ENCODE measurements at places on chromosomes 2 and 18.

DNA sequence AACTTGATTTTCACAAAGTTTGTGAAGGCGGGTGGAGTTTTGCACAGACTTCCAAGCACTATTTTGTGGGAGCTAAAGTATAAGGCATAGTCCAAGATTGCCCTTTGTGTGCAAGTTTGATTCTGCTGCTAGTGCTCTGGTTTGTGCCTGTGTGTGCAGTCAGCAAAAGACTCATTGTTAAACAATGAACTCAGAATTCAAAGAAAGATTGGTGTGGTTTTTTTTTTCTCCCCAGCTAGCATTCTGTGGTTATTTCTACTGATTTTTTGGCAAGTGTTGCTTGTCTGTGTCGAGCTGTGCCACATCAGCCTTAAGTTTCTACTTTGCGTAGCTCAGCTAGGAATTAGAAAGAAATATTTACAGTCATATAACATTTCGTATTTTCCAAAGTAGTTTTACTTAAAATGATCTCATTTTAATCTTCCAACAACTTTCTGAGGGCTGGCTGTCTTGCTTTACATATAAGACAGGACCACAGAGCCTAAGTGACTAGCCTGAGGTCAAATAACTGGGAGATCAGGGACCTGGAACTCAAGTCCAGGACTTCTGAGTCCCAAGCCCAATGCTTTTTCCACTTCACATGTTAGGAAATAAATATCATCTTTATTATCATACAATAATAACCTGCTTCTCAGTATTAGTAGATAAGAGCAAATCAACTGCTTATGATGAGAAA lies 69.8 kb downstream of the BABAM2 start:
- no peak for DNase-seq

- no peak for DNase-seq
Measured at GRCh38 chr2:21363364-21363763, 239.6 kb downstream of the TDRD15 start.

DNA sequence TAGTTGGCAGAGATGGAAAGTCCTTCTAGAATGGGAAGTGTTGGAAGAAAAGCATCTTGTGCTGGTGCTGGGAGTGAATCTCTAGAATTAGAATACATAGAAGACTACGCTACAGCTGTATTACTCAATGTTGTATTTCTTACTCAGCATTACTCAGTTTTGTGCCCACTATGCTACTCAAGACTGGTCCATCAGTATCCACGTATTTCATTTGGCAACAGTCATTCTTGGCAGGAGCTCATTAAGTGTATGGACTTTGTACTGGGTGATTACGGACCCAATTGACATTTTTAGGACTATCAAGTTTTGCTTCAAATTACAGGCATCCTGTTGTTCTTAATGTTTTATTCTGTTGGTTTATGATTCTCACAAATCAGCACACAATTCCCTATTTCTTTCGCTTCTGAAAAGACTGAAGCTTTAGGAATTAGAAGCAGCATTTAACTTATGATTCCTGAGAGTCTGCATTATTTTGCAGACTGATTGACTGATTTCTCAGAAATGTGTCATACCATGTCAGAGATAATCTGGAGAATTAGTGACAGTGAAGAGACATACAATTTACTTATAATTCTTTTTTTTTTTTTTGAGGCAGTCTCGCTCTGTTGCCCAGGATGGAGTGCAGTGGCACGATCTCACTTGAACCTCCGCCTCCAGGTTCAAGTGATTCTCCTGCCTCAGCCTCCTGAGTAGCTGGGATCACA lies 136.9 kb downstream of the MYO3B start:
- no peak for DNase-seq

DNA sequence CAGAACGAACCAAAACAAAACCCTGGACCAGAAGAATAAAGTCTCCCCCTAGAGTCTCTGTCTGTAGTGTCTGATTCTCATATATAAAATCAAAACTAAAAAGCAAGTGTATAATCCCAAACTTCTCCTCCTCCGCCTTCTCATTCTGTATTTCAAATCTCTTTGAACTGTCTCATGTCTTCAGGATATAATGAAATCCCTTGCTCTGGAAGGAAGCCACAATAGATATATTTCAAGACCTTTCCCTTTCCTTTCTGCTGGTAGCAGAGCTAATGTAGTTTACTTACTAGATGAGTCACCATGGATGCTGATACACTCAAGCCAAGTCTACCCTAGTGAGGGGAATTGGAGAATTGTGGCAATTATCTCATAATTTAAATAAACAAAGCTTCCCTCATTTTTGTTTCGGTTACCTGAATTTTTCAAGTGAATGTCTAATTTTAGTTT lies 33.5 kb upstream of the CCDC93 start:
- DNase-seq = no peak

DNA sequence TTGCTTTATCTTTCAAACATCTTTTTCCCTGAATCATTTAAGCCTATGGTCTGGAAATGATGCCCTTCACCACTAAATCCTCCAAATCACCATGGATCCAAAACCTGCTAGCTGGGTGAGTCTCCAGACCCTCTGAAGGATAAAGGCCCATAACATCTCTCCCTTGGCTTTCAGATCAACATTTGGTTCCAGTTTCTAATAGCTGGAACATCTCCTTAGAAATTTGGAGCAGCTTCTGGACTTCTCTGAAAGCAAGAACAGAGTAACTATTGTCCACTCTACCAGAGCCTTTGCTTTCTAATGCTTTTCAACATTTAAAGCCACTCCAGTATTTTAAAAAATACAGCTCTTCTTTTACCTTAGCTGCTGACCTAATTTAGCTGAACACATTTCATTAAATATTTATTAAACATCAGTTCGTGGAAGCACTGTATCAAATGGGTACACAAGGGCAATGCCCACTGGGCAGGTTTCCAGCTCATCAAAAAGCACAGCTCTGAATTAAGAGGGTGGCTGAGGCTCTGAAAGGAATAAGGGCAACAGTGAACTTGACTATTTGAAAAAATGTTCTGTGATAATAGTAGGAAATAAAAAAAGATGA lies 75.3 kb downstream of the GALNT3 start:
- DNase-seq = no peak

- DNase-seq = no peak
Measured at GRCh38 chr2:85731606-85732005, 22.2 kb upstream of the ATOH8 start.

DNA sequence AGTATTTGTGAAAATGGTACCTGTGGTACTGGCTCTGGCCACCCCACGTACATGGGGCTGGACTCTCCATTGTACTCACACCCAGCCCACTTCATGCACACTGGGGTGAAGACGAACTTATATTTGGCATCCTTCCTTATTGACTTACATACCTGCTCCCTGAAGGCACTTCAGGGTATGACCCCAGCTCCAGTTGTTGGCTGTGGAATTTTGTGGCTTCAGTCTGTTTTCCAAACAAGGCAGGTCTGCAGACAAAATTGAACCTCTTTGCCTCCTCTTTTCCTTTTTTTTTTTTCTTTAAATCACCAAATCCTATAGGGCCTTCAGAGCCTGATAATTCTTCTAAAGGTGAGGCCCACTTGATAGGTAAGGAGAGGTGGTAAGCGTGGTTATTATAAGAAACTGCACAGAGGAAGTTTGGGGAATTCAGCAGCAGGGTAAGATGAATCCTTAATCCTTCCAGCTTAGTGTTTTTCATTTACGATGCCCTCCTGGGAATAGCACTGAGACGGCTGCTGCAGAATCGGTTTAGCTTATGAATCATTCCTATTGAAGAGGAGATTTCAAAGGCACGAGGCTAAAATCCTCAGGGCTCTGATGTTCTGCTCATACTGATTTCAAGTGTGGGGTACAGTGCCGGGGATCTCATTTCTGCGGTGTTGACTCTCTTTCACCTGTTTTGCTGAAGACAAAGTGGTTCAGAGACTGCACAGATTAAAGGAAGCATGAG lies 55.2 kb downstream of the KIF5C start:
- DNase-seq = no peak

- DNase-seq = no peak
Measured at GRCh38 chr18:35695384-35695783, 113.8 kb downstream of the GALNT1 start.

GRCh38 chr2:238881353-238882081 lies 33.6 kb downstream of the TWIST2 start:
- DNase-seq = no peak

DNA sequence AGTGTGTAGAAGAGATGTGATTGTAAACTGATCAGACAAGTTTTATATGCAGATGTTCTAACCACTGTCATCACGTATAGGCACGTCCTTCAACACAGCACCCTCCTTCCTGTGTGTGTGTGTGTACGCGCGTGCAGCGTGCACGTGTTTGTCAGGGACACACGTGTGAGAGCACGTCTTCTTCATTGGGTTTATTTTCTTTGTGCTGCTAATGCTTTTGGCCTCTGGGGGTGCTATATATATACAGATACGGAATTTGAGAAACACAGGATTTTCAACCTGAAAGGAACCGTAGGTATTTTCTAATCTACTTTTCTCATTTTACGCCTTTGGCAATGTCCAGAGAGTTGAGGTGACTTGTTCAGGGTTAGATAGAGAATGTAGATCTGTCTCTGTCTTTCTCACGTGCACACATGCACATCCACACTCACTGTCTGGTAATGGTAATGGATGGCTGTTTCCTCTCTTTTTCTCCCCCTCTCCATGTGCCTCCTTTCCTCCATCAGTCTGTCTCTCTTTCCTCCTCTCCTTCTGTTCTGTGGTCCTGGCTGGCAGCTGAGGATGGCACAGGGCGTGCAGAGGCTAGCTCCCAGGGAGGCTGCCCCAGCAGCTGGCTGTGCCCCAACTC lies 13.4 kb upstream of the CELF4 start:
- DNase-seq = no peak

DNA sequence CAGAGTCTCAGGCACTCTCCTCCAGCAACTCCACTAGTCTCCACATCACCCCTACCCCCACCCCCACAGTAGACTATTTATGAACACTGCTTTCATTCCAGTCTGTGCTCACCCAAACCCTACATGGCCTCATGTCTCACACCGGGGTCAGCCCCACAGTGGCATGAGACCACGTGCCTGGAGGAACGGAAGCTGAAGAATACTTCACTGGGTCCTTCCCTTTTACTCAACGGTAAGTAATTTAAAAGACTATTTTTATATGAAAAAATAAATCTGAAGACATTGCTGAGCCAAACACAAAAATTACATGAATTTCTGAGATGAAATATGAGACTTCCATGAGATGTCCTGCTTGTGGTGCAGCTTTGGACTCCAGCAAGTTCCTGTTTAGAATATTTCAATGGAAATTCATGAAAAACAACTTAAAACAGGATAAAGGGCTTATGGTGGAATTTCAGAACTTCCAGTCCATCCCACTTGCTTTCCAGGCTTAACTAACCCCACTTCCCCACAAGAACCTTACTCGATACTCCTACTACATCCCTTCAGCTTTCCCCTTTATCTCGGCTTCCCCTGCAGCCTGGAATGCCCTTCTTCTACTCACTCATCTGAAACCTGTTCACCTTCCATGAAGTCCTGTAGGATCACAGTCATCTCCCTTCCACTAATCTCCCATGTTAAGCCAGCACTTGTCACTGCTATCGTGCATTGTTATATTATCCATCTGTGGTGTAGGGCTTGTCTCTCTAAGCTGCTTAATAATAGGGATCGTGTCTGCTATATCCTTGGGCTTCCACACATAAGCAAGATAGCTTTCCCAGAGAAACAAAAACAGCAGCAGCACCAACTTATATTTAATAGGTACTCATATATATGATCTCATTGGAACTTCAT lies 47.9 kb downstream of the SLC14A1 start:
- DNase-seq = no peak

- DNase-seq = no peak
Measured at GRCh38 chr2:46827274-46828134, 88.1 kb downstream of the MCFD2 start.

- DNase-seq = no peak
Measured at GRCh38 chr2:221641181-221641871, 69.2 kb upstream of the EPHA4 start.

GRCh38 chr2:126801473-126801872 lies 97.2 kb upstream of the TEX51 start:
- no peak for DNase-seq

- no peak for DNase-seq
Measured at GRCh38 chr2:196617430-196617829, 22.1 kb upstream of the CCDC150 start.

GRCh38 chr2:43520919-43521318 lies 74.9 kb downstream of the THADA start:
- no peak for DNase-seq

DNA sequence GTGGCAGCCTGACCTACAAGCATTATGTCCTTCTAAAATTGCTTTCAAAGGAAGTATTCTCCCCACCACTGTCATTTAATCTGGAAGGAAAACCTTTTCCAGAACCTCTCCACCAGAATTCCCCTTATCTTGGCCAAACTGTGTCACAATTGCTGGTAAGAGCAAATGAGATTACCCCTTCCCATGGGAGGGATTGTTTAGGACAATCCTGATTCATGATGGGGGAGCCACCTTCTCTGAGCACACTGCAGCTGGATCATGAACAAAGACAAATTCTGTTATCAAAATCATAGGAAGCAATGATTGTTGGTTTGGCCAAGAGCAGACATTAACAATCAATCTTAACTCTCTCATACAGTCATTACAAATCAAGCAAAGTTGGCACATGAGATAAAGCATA lies 18.1 kb upstream of the ATOH8 start:
- no peak for DNase-seq

GRCh38 chr2:45047301-45047700 lies 38.0 kb upstream of the SIX2 start:
- DNase-seq = no peak
